ENCODE measurements at places on chromosomes 2 and 18.

DNA sequence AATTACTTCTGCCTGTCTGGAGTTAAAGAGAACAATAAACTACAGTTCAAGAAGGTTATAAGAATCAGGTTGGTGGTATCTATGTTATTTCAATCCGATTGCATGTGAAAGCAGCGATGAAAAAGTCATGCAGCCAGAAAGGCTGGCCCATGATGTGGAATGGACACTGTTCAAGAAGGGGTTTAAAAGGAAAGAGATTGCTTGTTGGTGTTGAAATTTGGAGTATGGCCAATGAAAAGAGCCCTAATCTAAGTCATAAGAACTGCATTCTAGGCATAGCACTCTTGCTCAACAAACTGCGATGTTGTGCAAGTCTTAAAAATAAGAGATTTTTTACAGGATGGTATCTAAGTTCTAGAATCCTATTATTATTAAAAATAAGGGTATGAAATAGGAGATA is 61.3 kb downstream of the EFEMP1 start:
- H3K36me3 ChIP-seq: no peaks in the 10 kb centered on the region

DNA sequence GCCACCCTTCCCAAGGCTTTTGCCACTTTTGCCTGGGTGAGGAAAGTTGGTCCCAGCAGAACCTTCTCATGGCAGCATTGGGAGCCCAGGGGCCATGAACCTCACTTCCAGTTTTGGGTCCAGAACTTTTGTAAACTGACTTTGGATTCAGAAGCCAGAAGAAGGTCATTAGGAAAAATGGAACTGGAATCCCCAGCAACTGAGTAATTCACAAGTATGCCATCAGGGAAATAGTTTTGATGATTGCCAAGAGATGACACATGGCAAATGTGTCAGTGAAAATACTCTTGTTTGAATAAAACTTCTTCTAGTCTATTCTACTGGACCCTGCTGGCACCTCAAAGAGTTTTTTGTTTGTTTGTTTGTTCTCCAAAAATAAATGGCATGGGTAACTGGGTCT is 203.7 kb downstream of the SETBP1 start:
- no peak overlapping the region for H3K27ac ChIP-seq
- no peaks in the 10 kb centered on the region for H3K27me3 ChIP-seq
- no peak overlapping the region for H3K4me3 ChIP-seq
- no peak for DNase-seq

DNA sequence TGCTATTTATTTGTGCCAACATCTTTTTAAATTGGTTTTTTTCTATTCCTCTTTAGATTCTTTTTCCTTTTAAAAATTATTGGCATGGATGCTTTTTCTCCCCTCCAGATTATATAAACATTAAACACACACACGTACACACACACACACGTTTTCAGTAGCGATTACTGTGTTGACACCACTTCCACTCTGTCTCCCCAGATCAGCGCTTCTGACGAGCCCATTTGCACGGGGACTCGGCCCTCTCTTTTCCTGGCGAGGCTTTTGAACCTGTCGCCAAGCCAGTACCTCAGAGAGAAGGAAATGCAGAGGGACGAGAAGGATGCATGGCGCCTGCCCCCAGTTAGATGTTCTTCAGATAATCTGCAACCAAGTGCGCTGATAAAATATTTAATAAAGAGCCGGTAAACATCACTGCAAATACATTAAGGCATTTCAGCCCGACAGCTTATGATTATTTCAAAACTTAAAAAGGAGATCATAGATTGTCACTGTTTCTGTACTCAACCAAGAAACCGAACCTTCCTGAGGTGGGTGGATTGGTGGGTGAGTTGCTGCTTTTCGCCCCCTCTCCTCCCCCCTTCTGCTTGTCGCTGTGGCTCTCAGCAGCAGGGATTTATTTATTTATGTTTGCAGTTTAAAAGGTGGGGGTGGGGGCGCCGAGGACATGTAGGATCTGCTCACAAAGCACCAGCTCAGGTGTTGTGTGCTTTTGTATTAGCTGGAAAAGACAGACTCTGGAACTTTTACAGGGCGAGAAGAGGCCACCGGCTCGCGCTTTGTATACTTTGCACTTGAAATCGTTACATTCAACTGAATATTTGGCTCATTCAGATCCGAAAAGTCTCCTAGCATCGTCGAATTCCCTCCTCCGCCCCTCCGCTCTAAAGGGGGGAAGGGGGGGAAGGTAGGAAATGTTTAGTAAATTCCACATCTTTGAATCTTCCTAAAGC is 787 bp upstream of the TBR1 start:
- DNase-seq: no peak
- no peaks in the 10 kb centered on the region for H3K36me3 ChIP-seq
- H3K27me3 ChIP-seq: peaks cover 51% of the 10 kb centered on the region
- H3K4me3 ChIP-seq: peak overlapping the region; percentile 32

- H3K4me1 ChIP-seq: peaks cover 4% of the 10 kb centered on the region
- no peaks in the 10 kb centered on the region for H3K36me3 ChIP-seq
- H3K27me3 ChIP-seq: no peaks in the 10 kb centered on the region
These were observed 28.3 kb downstream of the WNT10A start for GRCh38 chr2:218908721-218909619.

DNA sequence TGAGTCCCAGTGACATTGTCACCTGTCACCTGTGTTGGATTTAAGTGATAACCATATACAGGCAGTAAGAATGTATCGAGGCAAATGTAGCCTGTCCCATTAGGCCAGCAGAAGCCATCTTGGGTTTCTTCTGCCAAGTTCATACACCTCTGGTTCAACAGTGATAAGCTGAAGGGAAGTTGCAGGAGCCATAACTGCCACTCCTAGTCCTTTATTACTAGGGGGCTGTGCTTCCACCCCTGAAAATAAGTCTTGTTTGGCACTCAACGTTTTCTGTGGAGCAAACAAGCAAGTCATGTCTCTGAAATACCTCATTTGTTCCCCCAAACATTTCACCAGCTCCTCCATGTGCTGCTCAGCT is 58.1 kb upstream of the ALPP start:
- no peaks in the 10 kb centered on the region for H3K36me3 ChIP-seq
- H3K4me1 ChIP-seq: peaks cover 15% of the 10 kb centered on the region
- H3K4me3 ChIP-seq: no peak overlapping the region

GRCh38 chr2:174340400-174341292 is 5.9 kb downstream of the SP9 start:
- DNase-seq: peak; percentile 87
- no peak overlapping the region for H3K27ac ChIP-seq
- H3K4me1 ChIP-seq: peaks cover 53% of the 10 kb centered on the region
- no peak overlapping the region for H3K4me3 ChIP-seq
- peaks cover 90% of the 10 kb centered on the region for H3K27me3 ChIP-seq

DNA sequence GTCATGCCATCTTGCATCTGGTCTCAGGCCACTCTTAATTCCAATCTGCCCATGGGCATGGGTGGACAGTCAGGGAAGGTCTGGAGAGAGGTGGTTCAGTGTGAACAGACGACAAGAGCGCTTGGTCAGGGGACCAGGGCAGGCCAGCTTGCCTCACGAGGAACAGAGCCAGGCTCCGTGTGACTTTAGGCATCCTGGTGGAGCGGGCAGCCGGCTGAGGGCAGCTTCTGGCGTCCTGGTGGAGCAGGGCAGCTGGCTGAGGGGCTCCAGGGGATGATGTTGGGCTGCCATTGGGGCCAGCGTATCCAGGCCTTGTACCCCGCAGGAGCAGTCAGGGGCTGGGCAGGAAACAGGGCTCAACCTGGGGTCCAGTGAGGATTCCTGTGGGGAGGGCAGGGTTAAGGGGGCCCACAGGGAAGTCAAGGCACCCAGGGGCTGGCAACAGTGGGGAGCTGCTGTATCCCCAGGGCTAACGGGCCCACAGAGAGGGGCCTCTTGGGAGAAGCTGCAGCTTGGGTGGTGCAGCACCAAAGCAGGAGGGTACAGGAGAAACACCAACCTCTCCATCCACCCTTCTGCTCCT is 197.9 kb upstream of the TWIST2 start:
- no peaks in the 10 kb centered on the region for H3K4me1 ChIP-seq
- no peaks in the 10 kb centered on the region for H3K36me3 ChIP-seq
- no peak for DNase-seq
- H3K27ac ChIP-seq: no peak overlapping the region
- no peaks in the 10 kb centered on the region for H3K27me3 ChIP-seq

GRCh38 chr2:68861330-68861729 is 9.9 kb downstream of the BMP10 start:
- no peak overlapping the region for H3K4me3 ChIP-seq
- no peaks in the 10 kb centered on the region for H3K27me3 ChIP-seq
- no peak for DNase-seq
- no peaks in the 10 kb centered on the region for H3K4me1 ChIP-seq
- H3K27ac ChIP-seq: no peak overlapping the region
- no peaks in the 10 kb centered on the region for H3K36me3 ChIP-seq

- no peak overlapping the region for H3K4me3 ChIP-seq
- H3K36me3 ChIP-seq: no peaks in the 10 kb centered on the region
- H3K4me1 ChIP-seq: no peaks in the 10 kb centered on the region
- H3K27me3 ChIP-seq: no peaks in the 10 kb centered on the region
These were observed 324.2 kb upstream of the RGPD4 start for GRCh38 chr2:107502539-107502938.

GRCh38 chr18:25464227-25464626 is 112.3 kb upstream of the ZNF521 start:
- no peak overlapping the region for H3K27ac ChIP-seq
- no peaks in the 10 kb centered on the region for H3K36me3 ChIP-seq
- no peaks in the 10 kb centered on the region for H3K27me3 ChIP-seq
- H3K4me3 ChIP-seq: no peak overlapping the region
- H3K4me1 ChIP-seq: no peaks in the 10 kb centered on the region

DNA sequence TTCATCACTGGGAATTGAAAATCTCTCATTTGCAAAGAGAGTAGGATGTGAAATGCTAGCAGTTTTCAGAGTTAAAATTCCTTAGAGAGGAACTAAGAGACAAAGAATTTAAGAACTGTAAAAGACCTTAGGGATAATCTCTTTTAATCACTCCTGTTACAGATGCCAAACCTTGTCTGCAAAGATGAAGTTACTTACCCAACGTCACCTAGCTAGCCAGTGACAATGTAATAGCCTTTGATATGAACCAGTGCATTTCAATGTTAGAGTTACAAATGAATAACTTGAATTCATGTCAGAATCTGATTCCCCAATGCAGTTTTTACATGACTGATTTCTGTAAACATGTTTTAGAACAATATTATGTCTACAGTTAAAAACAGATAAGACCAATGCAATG is 190.1 kb downstream of the LRP1B start:
- DNase-seq: no peak
- H3K4me1 ChIP-seq: no peaks in the 10 kb centered on the region
- H3K27me3 ChIP-seq: no peaks in the 10 kb centered on the region
- H3K27ac ChIP-seq: no peak overlapping the region

- H3K4me1 ChIP-seq: peaks cover 4% of the 10 kb centered on the region
- no peak overlapping the region for H3K4me3 ChIP-seq
- H3K27ac ChIP-seq: no peak overlapping the region
- no peaks in the 10 kb centered on the region for H3K27me3 ChIP-seq
These were observed 66.0 kb upstream of the PGAP1 start for GRCh38 chr2:196992466-196992865.

GRCh38 chr2:227378371-227378782 is 729 bp downstream of the TM4SF20 start:
- no peaks in the 10 kb centered on the region for H3K4me1 ChIP-seq
- no peaks in the 10 kb centered on the region for H3K36me3 ChIP-seq
- no peak overlapping the region for H3K4me3 ChIP-seq
- H3K27ac ChIP-seq: no peak overlapping the region

DNA sequence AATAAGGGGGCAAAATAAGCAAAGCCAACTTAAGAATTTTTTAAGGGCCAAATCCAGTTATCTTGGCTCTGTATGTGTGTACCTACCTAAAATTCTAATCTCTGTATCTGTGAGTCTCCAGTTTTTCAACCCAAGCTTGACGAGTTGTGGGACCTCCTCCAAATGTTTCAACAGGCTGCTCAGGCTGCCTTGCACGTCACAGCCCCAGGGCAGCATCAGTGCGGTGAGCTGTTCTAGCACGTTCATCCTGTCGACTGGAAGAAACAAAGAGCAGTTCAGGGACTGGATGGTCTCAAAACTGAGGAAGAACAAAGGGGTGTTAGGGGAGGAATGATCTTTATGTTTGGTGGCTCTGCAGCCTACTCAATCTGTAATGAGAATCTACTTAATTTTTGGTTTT is 29.4 kb downstream of the NLRC4 start:
- H3K4me3 ChIP-seq: no peak overlapping the region
- peaks cover 9% of the 10 kb centered on the region for H3K36me3 ChIP-seq
- H3K4me1 ChIP-seq: no peaks in the 10 kb centered on the region

- no peak overlapping the region for H3K4me3 ChIP-seq
- no peaks in the 10 kb centered on the region for H3K4me1 ChIP-seq
- no peaks in the 10 kb centered on the region for H3K36me3 ChIP-seq
- no peak overlapping the region for H3K27ac ChIP-seq
- no peak for DNase-seq
- no peaks in the 10 kb centered on the region for H3K27me3 ChIP-seq
These were observed 24.5 kb upstream of the SPRED2 start for GRCh38 chr2:65456886-65457285.

DNA sequence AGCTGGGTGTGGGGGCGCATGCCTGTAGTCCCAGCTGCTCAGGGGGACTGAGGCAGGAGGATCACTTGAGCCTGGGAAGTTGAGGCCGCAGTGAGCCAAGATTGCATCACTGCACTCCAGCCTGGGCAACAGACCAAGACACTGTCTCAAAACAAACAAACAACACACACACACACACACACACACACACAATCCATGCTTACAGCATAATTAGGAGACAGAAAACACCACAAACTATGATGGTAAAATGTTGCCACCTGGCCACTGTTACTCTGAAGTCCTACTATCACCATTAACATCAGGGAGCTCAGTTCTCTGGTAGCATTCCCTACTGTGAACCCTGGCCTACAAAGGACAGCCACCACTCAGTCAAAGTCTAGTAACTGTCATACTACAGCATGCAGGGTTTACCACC is 18.3 kb downstream of the DNPEP start:
- peaks cover 14% of the 10 kb centered on the region for H3K4me1 ChIP-seq
- DNase-seq: no peak
- H3K27ac ChIP-seq: peak overlapping the region; percentile 53
- H3K36me3 ChIP-seq: peaks cover 11% of the 10 kb centered on the region

- H3K4me1 ChIP-seq: no peaks in the 10 kb centered on the region
- no peak for DNase-seq
- no peaks in the 10 kb centered on the region for H3K27me3 ChIP-seq
- H3K27ac ChIP-seq: no peak overlapping the region
- no peaks in the 10 kb centered on the region for H3K36me3 ChIP-seq
These were observed 553.4 kb downstream of the TNS1 start for GRCh38 chr2:217449444-217449843.

GRCh38 chr2:219631904-219632759 is 4.7 kb downstream of the SLC4A3 start:
- H3K27ac ChIP-seq: no peak overlapping the region
- H3K27me3 ChIP-seq: peaks cover 12% of the 10 kb centered on the region
- H3K4me3 ChIP-seq: no peak overlapping the region
- DNase-seq: peak; percentile 82

GRCh38 chr2:82511894-82512293 is 1947.2 kb downstream of the SUCLG1 start:
- no peak overlapping the region for H3K4me3 ChIP-seq
- H3K4me1 ChIP-seq: no peaks in the 10 kb centered on the region
- no peaks in the 10 kb centered on the region for H3K36me3 ChIP-seq
- H3K27me3 ChIP-seq: no peaks in the 10 kb centered on the region

- no peaks in the 10 kb centered on the region for H3K27me3 ChIP-seq
- H3K4me3 ChIP-seq: peak overlapping the region; percentile 9
- no peak overlapping the region for H3K27ac ChIP-seq
- no peaks in the 10 kb centered on the region for H3K36me3 ChIP-seq
These were observed 784 bp downstream of the EDAR start for GRCh38 chr2:108988076-108988795.

All from upper lobe of left lung (tissue), 6 donors.